Thyroid gland (tissue), 4 donors: ENCODE measurements at places on chromosomes 6 and 20. TPM values are rescaled to one million over a fixed set of nuclear protein-coding genes. Genes with fewer than 3 reads are reported as not detected.

GRCh38 chr6:45470131-45470738, 92.5 kb upstream of the SUPT3H start:
- no peak for DNase-seq

DNA sequence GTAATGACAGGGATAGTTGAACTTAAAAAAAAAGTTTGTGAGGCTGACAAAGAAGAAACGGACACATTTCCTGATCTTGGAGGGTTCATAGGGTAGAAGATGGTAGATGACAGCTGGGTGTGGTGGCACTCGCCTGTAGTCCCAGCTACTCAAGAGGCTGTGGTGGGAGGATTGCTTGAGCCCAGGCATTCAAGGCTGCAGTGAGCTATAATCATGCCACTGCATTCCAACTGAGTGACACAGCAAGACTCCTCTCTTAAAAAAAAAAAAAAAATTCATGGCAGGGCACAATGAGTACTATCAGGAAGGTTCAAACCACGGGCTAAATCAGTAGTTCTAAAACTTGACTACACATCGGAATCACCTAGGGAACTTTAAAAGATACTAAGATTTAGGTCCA, 2.0 kb upstream of the MICA start:
- DNase-seq = peak; percentile 54

Gene HNF4A
- total RNA-seq = not detected

DNA sequence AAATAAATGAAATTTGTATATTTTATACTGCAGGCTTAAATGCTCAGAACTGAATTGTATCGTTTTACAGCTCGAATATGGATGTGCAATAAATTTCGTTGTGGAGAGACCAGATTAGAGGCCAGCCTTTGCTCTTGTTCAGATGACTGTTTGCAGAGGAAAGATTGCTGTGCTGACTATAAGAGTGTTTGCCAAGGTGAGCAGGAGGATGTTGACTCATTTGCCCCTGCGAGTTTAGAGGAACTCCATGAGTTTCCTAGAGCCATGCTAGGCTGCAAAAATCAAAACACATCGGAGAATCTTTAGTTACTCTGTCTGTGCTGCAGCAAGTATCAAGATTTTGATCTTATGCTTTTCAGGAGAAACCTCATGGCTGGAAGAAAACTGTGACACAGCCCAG, 15.4 kb downstream of the ENPP3 start:
- no peak for DNase-seq

GRCh38 chr20:57867181-57867803, 157.5 kb upstream of the PMEPA1 start:
- no peak for DNase-seq

- DNase-seq = no peak
These were observed 35.4 kb downstream of the ZNF133 start for GRCh38 chr20:18323705-18324104.

- no peak for DNase-seq
These were observed 476 bp downstream of the MEA1 start for GRCh38 chr6:43013097-43013842.

Gene FUCA2
- 31.7 TPM for total RNA-seq

- DNase-seq = no peak
These were observed 632.2 kb downstream of the HACE1 start for GRCh38 chr6:104227508-104227907.

Gene HLA-DOA
- 2.0 TPM for total RNA-seq

GRCh38 chr6:74585753-74586152, 620.1 kb downstream of the COL12A1 start:
- DNase-seq = no peak

DNA sequence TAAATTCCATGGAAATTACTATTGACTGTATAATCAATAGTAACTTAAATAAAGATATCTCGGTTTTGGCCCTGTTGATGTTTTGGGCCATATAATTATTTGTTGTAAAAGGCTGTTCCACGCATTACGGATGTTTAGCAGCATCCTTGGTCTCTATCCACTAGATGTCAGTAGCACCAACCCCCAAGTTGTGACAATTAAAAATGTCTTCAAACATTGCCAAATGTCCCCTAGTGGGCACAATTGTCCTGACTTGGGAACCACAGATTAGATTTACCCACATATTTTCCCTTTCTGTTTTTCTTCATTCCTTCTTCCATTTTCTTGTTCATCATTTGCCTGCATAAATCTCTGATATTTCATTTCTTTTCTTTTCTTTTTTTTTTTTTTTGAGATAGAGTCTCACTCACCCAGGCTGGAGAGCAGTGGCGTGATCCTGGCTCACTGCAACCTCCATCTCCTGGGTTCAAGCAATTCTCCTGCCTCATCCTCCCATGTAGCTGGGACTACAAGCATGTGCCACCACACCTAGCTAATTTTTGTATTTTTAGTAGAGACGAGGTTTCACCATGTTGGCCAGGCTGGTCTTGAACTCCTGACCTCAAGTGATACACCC, 13.6 kb upstream of the WFDC8 start:
- no peak for DNase-seq

Gene EEF1E1
- total RNA-seq = 63.4 TPM

DNA sequence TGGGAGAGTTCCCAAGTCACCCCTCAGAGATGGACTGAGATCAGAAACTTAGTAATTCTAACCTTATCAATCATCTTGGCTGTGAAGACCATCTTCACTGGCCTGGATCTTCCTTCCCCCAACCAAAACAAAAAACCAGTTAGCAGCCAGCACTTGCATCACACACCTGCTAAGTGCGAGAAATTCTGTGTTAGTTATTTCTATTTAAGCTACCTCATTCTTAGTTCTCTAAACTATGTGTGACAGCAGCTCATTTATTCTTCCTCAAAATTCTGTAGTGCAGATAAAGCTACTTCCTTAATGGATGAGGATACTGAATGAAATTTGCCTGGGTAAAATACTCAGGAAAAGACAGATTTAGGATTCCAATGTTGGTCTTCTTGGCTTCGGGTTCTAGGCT, 18.2 kb upstream of the TAGAP start:
- DNase-seq = no peak
